ENCODE measurements at places on chromosomes 16 and 17.

DNA sequence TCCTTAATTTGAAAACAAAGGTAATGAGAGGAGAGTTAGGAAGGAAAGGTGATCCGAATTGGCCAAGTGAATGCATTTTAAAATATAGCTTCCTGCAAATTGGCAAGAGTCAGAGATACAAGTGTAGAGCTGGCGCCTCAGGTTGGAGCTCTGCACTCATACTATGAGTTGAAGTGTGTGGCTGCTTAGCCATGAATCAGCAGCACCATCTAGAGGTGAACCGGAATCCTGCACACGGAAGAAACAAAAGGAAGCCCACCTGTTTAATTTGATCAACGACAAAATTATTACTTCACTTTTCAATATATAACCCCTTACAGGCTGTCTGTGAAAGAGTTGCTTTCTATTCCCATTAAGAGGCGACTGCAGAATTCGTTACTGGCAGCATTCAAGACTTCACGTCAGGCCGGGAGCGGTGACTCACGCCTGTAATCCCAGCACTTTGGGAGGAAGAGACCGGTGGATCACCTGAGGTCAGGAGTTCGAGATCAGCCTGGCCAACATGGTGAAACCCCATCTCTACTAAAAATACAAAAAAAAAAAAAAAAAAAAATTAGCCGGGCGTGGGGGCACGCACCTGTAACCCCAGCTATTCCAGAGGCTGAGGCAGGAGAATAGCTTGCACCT is 1253.7 kb upstream of the CDH8 start:
- DNase-seq: no peak

DNA sequence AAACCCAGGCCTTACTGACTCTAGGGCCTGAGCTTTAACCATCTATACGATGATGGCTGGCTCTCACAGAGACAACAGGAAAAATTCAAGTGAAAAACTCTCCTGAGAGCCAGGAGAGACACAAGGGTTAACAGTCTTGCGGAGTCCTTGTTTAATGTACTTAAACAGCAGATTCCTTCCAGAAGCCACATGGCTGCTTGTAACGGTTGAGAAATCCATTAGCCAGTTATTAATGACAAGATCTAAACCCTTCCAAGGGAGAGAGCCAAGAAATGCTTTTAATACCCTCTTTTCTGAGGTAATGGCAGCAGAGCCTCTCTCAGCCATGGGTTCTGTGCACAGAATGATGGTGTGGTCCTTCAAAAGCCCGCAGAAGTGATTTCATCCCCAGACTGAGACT is 5.2 kb upstream of the ALDOA start:
- DNase-seq: no peak

DNA sequence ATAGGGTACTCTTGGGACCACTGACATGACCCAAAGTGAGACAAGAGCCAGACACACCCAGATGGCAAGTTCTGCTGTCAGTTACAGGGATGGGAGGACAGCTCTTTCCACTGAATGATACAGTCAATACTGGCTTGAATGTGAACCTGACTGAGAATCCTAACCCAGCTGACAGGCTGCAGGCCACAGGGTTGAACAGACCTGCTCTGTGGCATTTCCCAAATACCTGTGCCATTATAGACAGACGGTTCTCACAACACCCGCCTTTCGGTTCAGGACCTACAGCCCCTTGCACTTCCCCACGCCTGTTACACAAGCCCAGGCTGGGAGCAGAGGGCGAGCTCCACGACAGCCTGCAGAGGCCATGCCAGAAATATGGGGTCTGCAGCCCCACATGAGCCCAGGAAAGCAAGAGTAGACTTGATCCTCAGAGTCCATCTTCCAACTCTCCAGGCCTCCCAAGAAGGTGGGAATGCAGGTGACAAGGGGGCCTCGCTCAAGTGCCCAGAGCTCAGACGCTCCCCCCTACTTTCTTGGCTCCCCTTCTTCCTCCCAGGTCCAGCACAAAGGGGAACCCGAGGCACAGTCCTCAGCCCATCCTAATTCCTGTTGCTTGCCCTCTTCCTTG is 314.3 kb downstream of the SOX9 start:
- no peak for DNase-seq

DNA sequence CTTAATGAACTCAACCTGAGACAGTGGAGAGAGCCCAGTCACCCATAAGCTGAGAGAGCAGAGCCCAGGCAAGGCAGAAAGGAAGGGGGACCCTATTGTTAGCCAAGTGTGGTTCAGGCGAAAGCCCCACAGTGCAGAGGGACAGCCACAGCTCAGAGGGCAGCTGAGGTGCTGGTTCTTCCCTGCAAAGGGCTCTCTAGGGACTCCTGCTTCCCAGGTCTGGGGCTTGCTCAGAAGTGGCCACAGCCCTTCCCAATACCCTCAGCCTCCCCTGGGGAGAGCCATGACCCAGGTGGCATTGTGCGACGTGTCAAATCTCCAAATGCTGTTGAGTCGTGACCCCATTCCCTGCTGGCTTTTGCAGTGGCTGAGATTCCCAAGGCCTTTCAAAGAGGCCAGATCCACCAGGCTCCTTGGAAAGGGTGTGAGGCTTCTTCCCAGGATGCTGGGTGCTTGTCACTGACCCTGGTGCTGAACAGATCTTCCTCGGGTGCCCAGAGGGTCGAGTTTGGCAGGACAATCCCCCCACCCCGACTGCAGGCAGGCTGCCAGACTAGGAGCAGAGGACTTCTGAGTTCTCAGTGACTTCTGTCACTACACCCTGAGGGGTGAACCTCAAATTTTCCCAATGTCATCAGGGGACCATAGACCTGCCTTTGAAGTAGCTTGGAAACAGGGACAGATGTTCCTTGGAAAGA is 2.5 kb upstream of the CCL17 start:
- no peak for DNase-seq

DNA sequence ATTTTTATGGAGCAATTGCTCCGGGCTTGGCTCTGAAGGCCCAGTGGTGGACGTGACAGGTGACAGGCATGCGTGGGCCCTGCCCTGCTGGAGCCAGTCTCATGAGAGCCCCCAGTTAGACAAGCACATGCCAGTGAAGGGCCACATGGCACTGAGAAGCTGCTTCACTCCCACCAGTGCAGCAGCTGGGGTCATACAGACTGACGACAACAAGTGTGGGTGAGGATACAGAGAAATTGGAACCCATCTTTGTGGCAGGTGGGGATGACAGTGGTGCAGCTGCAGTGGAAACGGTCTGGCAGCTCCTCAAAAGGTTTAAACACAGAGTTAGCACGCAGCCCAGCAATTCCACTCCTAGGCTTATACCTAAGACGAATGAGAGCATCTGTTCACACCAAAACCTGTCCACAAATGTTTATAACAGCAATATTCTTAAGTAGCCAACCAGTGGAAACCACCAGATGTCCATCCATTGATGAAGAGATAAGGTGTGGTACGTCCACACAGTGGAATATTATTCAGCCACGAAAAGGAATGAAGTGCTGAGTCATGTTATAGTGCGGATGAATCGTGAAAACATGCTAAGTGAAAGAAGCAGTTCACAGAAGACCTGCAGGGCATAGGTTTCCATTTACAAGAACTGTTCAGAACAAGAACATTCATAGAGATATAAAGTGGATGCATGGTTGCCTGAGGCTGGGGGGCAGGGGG is 12.5 kb upstream of the CIBAR2 start:
- DNase-seq: no peak

- no peak for DNase-seq
Observed at GRCh38 chr17:28334171-28334570, 1.1 kb downstream of the IFT20 start.

DNA sequence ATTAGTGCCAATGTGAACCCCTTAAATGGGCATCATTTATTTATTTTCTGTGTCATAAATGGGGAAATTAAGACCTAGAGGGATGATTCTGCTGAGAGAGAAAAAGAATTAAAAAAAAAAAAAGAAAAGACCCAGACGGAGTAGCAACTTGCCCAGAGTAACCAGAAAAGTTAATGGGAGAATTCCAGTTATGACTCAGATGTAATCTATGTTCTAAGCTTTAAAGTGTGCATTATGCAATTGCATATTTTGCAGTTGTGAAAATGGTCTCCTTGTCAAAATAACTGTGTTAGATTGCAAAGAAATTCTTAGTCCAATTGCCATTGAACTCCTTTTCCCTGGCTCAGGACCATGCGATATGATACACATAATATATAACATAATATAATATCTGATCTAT is 38.6 kb upstream of the TBX2 start:
- DNase-seq: no peak

DNA sequence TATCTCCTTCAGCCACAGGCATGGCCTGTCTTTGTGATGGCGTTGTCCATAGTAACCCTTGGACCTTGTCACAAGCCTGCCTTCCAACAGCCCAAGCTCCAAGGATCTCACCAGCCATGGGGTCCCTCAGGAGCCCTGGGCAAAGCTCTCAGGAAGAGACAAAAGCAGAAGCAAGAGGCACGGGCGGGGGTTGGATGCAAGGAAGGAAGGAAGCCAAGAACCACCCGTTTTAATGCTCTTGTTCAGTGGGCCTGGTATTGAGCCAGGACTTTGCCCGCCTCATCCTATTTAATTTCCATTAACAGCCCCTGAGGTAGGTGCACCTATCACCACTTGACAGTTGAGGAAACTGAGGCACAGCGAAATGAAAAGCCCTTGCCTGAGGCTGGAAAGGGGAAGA is 32.3 kb upstream of the GOSR2 start:
- DNase-seq: no peak

GRCh38 chr16:67531247-67531646 is 2.6 kb downstream of the RIPOR1 start:
- no peak for DNase-seq

DNA sequence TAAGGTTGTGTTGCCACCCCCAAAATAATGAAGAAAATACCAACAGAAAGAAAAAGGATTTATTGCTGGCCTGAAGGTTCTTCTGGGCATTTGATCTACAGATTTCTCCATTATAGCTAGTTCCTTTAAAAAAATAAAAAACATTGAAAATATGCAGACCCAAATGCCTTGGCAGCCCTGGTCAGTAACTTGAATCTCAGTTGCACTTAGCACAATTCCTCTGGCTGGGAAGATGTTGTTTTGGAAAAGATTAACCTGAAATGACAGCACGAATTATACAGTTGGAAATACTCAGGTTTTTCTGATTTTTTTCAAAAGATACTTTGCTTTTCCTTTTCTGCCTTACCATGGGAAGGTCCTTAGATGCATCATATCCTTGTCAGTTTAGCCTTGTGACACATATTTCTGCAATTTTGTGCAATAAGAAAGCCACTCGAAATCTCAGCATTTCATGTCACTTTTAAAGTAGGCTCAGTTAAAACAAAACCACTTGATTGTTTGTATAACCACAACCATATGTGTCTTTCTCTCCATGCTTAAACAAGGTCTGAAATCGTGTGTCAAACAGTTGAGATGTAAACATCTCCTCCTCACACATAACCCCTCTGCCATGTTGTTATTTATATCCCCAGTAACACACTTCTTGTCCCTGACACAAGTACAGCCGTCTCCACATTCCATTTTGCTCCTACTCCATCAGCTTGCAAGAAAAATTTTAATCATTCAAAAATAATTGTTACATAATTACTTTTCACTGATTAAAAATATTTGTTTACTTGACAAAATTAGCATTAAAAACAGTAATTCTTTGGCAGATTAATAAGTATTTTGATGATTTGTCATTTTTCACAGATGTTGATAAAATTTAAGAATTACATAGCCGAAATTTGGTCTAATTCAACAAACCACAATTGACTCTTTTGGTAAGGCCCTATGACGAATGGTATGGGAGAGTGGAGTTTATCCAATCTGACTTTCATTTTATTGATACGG is 61.1 kb downstream of the SIAH1 start:
- no peak for DNase-seq

GRCh38 chr17:18158022-18158600 is 25.5 kb upstream of the ALKBH5 start:
- peak; percentile 94 for DNase-seq

DNA sequence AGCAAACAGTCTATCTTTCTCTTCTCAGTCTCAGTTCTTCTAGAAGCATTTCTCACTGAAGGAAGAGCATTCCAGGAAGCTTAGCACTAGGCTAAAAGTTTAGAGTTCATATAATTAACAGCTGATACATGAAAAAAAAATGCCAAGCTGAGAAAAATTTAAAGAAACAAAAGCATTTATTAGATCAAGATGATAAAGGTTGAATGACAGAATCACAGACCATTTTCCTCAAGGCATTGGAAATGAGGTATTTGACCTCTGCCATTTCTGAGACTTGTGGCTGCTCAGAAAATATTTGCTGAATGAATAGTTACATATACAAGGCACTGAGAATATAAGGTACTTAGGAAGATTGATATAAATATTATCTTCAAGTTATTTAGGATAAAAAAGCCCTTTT is 901.6 kb upstream of the GOT2 start:
- no peak for DNase-seq

DNA sequence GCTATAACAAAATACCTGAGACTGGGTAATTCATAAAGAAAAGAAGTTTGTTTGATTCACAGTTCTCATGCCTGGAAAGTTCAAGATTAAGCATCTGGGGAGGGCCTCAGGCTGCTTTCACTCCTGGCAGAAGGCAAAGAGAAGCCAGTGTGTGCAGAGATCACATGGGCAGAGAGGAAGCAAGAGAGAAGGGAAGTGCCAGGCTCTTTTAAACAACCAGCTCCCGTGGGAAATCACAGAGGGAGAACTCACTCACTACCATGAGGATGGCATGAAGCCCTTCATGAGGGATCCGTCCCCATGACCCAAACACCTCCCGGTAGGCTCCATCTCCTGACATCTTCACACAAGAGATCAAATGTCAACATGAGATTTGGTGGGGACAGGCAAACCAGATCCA is 501.6 kb downstream of the MAF start:
- no peak for DNase-seq

DNA sequence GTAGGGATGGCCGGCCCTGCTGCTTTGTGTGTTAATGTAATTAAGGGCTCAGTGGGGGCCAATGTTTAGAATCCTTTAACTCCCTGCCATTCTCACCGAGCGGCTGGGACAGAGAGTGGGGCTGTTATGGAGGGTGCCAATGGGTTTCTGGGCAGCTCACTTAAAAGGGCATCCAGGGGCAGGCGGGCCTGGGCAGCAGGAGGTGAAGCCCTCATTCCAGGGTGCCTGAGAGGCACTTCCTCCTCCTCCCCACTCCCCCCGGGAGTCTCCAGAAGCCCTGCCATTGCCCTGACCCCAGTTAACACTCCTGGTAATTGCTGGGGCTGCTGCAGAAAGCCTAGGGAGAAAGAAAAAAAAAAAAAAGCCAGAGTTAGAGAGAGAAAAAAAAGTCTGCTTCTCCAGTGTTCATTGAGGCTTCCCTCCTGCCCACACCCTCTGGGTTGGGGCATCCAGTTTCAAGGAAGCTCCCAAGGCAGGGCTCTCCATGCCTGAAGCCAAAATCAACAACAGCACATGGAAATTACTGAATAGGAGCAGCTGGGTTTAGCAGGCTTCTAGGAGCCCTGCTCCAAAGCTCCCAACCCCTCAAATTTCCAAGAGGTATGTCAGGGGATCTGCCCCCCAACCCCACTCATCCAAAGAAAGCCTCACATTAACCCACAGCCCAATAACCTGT is 28.0 kb downstream of the CUEDC1 start:
- no peak for DNase-seq
